ENCODE measurements at places on chromosomes 5 and 9.

GRCh38 chr5:133273661-133274596 is 222.1 kb downstream of the HSPA4 start:
- DNase-seq = peak; percentile 29

GRCh38 chr9:92061184-92061583 is 54.0 kb downstream of the SPTLC1 start:
- DNase-seq = no peak

GRCh38 chr9:99749641-99750040 is 72.0 kb upstream of the NR4A3 start:
- no peak for DNase-seq

DNA sequence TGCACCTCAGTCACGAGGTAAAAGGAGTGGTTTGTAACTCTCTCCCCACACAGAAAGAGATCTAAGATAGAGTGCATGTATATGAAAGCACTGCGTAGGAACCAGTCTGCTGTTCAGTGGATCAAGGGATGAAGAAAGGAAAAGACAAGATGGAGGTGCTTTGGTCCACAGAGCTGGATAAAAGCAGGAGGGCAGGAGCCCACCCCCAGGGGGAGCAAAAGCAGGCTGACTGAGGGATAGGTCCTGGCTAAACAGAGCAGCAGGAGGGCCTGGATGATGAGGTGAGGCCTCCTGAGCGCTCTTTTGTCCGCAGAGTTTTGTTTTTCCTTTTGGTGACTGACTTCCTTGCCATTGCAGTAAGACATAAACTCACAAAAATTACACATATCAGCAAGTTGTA is 293.5 kb upstream of the C9orf72 start:
- DNase-seq = no peak

DNA sequence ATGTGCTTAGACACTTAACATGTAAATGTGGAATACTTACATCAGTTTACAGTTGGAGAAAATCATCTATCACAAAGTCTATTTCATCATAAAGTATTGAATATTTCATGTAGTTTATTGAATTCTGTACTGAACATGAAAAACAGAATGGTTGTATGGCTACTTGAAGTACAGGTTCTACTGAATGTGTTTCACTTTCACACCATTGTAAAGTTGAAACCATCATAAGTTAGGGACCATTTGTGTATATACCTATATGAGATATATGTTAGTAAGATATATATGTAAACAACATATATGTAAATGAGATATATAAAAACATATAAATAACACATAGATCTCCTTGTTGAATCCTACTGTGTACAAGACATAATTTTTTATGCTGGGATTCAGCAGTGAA is 63.0 kb upstream of the TAF11L2 start:
- DNase-seq = no peak

- DNase-seq = peak; percentile 16
These were observed 137.5 kb downstream of the ARHGEF28 start for GRCh38 chr5:73763300-73764032.

- no peak for DNase-seq
These were observed 157.3 kb upstream of the GRAMD2B start for GRCh38 chr5:126265917-126266316.

DNA sequence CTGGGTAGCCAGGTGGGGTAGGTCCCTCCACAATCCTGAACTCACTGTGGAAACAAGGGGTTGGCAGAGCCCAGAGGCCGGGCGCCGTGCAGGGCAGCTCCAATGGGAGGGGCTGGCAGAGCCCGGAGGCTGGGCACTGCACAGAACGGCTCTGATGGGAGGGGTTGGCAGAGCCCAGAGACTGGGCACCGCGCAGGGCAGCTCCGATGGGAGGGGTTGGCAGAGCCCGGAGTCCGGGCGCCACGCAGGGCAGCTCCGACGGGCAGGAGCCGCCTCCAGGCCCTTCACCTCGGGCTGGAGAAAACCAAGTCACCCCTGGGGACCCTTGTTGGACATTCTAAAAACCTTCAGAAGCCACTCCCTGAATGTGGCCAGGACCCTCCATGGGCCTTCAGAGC is 9.3 kb downstream of the NACC2 start:
- DNase-seq = no peak

DNA sequence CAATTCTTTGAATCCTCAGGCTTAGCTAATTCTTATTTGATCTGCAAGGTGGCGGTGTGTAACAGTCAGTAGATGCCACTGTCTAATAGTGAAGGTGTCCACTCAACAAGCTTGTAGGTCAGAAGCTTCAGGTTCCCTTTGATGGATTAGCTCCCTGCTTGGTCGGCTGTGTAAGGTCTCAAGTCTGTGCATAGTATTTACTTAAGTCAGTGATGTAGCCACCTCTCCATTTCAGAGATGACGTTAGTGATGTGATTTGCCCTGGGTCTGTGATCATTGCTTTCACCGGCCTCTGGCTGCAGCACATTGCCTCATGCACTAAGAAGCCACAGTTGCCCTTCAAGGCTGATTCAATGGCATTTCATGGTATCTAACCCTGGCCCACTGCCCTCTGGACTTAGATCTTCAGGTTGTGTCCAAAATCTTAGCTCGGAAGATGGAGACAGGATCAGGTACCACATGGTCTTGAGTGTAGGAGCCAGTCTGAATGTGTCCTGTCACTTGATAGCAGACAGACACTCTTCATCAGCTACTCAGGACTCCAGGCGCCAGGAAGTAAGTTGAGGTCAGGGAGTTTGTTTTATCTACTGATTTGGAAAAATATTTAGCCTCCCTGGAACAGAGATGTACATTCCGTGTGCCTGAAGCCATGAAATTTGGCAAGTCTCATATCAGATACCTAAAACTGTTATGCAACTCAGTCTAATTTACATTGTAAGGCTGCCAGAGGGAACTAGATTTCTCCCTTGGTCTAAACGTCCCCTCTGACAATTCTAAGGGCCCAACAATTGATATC is 42.9 kb downstream of the SUB1 start:
- DNase-seq = peak; percentile 31

DNA sequence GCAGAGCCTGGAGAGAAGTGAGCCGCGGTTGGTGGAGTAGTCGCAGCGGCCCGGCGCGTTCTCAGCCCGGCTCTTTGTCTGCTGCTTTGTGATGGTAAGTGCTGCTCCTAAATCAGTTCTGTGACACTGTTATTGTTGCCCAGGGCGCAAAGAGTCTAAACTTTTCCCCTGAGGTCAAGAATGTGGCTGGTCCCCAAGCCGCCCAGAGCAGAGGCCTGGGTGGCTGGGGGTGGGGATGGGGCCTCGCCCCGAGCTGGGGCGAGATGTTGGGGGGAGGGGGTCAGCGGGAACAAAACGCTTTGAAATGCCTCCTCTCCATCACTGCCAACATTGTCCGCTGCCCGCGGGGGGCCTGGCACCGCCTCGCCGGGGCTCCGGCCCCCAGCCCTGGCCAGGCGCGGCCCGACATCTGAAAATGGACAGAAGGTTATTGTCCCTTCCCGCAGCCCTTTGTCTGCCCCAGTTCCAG is 11.7 kb upstream of the CERCAM start:
- DNase-seq = no peak

GRCh38 chr5:32027717-32028458 is 146.2 kb downstream of the GOLPH3 start:
- DNase-seq = peak; percentile 97

DNA sequence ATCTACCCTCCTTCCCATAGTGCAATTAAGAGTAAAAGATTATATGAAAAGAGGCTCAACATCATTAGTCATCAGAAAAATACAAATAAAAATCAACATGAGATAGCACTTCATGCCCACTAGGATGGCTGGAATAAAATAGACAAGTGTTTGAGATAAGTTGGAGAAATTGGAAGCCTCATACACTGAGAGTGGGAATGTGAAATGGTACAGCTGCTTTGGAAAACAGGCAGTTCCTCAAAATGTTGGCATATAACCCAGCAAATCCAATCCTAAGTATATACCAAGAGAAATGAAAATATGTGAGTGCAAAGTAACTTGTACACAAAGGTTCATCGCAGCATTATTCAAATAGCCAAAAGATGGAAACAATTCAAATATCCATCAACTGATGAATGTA is 9.8 kb downstream of the SPATA31D3 start:
- no peak for DNase-seq

DNA sequence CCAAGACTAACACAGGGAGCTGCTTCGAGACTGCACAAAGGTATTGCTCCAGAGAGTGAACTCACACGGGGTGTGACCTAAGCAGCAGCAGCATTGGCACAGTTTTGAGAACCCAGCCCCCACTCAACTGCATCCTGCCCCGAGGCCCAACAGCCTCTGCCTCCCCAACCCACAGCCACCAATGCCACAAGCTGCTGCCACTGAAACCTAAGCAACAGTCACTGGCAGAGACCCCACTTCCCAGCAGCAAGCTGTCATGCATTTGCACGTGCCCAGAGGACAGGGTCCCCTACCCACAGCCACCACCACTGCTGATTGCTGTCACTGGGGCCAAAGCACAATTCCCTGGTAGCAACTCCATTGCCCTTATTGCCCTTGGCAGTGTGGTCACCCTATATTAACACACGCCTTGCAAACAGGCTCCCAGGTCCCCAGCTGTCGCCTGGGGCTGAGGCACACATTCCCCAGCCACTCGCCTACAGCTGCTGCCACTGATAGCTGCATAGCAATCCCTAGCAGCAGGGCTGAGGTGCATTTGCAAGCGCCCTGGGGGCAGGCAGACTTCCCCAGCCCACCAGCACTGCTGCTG is 141.0 kb downstream of the AGTPBP1 start:
- DNase-seq = no peak

- DNase-seq = peak; percentile 80
These were observed 15.3 kb downstream of the C9orf152 start for GRCh38 chr9:110192531-110193261.

GRCh38 chr5:81426359-81427030 is 32.6 kb upstream of the ACOT12 start:
- DNase-seq = peak; percentile 18

DNA sequence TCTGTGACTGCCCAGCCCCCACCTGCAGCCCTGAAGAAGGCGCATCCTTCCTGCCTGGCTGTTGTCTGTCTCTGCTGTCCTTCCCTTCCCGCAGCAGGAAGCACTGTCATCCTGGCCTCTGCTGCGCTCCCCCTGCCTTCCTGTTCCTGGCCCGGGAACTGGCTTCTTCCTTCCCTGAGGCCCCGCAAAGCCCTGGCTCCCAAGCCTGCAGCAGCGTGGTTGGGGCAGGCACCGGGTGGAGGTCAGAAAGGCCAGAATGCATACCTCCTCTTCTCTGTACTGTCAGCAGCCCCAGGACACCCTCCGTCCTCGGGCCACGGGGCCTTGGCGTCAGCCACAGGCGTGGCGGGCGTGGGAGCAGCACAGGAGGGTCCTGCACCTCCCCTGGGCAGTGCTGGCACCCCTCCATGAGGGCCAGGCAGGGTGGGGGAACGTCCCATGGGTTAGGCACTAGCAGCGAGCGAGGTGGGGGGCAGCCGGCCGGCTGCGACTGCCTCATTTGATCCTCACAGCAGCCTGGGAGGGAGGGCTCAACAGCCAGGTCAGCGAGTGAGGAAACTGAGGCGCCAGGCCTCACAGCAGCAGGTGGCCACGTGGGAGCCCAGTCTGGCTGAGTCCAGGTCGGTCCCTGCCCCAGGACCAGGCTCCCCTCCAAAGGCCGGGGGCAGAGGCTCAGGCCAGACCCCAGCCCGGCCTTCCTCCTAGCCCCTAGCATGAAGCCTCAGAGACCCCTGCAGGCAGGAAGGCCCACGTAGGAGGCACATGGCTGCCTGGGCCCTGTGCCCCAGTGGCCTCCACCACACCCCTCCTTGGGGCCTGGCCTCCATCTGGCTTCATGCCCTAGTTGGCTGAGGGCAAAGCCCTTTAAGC is 9.4 kb downstream of the FLT4 start:
- DNase-seq = no peak

GRCh38 chr9:132903574-132904492 is 25.1 kb downstream of the SPACA9 start:
- no peak for DNase-seq

- no peak for DNase-seq
These were observed 378.3 kb downstream of the KCTD16 start for GRCh38 chr5:144548936-144549335.

- DNase-seq = no peak
These were observed 76.6 kb downstream of the NSUN2 start for GRCh38 chr5:6556089-6556801.

DNA sequence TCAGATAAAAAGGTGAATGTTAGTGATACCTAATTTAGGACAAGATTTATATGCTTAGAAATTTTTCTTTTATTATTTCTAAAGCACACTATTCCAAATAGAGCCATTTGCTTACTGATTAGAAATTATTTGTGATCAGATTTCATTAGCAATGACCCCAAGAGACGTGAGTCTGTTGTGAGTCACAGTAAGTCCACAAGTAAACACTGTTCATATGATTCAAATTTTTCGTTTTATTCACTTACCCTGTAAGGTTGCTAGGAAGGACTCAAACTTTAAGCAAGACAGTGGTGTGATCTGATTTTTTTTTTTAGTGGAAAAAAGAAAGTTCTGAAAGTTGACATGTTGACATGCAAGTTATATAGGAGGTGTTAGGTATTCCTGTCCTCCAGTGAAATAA is 1.2 kb downstream of the CARD6 start:
- peak; percentile 24 for DNase-seq

DNA sequence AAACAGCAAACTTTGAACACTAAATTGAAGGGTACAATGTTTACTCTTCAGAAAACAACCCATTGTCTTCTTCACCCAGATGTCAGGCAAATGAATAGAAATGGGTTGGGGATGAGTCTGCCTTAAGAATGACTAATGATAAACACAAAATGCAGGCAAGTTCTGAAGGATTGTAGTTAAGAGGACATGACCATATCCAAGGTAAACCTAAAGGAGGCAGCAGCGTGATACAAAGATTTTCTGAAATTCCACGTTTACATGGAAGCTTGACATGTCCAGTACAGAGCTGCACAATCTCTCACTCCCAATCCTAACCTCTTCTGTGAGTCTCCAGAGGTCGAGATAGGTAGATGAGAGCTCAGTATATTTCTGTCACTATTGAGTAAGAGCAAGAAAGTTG is 1263.2 kb upstream of the CDH6 start:
- DNase-seq = no peak

- no peak for DNase-seq
These were observed 338.9 kb upstream of the PANK3 start for GRCh38 chr5:168917947-168918600.

GRCh38 chr9:136022731-136023409 is 61.7 kb upstream of the UBAC1 start:
- no peak for DNase-seq

- DNase-seq = no peak
These were observed 164.5 kb downstream of the SPATA31D1 start for GRCh38 chr9:82153032-82153431.

DNA sequence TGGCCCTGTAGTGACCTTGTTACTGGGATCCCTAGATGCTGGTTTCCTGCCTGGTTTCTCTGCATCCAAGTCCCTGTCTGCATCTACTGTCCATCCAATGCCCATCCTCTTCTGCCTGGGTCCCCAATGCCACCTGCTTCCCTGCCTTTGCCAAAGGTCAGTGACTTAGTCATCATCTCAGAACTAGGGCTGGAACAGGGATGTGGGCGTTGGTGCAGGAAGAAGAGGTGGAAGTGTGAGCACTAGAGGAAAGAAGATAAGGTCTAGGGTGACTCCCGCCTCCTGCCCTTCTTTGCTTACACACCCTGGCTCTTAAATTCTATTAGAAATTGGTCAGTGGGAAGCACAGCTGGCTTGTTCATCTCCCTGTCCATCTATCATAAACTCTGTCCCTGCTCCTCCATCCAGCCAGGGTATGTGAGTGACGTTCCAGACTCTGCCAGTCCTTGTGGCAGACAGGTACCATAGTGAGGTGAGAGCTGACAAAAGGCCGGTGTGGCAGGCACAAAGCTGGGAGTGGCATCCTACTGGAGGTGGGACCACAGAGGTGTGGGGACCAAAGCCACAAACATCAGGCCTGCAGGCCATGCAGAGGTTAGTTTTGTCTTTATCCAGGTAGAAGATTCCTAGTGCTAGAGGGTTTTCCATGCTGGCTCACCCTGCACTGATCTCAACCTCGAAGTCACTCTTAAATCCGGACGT is 9.2 kb downstream of the PTPN3 start:
- DNase-seq = no peak

Data from adipocyte (in vitro differentiated cells).